ENCODE measurements at places on chromosomes 7 and 10.

- DNase-seq, result no peak
These were observed 33.6 kb downstream of the JMJD1C start for GRCh38 chr10:63431962-63432797.

GRCh38 chr10:86367152-86367951 is 757 bp upstream of the GRID1 start:
- no peak for DNase-seq

- no peak for DNase-seq
These were observed 573.0 kb upstream of the IGFBP3 start for GRCh38 chr7:46494028-46494427.

- DNase-seq, result no peak
These were observed 191.2 kb downstream of the CXCL12 start for GRCh38 chr10:44193567-44194220.

GRCh38 chr7:151624246-151624928 is 104.7 kb upstream of the RHEB start:
- no peak for DNase-seq

DNA sequence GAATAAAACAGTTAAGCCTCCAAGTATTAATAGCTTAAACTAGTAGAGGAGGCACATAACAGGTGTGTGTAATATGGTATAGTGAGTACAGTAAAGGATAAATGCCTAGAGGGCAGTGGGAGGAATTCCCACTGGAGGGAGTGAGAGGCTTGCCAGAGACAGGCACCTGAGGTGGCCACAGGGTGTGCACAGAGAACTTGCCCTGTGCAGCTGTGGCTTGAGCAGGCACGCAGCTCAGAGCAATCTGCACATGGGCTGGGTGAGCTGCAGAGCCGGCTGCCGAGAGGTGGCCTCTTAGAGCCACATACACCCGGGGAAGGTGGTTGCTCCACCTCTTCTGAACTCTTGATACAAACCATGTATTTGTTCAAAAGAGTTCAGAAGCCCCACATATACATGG is 237.1 kb downstream of the COBL start:
- DNase-seq, result no peak

- no peak for DNase-seq
These were observed 523.3 kb downstream of the GLRX3 start for GRCh38 chr10:130659528-130659927.

DNA sequence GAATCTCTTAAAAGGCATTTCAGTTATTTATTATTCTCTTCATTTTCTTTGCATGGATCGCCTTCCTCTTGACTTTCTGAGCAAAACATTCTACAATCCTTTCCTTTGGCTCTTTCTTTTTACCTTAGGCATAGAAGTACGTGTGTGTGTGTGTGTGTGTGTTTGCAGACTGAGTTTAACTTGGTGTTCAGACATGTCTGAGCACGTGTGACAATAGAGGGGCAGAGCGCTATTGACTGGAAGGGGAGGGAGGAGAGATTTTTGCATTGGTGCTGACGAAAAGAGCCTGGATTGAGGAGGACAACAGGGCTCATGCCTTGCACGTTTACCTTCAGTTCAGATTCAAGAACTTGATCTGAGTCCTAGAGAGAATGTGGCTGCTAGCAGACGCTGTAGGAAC is 129.8 kb downstream of the SEC23IP start:
- no peak for DNase-seq
